Iris pigment epithelial cell (primary cell): ENCODE measurements at places on chromosomes 7 and 10.

DNA sequence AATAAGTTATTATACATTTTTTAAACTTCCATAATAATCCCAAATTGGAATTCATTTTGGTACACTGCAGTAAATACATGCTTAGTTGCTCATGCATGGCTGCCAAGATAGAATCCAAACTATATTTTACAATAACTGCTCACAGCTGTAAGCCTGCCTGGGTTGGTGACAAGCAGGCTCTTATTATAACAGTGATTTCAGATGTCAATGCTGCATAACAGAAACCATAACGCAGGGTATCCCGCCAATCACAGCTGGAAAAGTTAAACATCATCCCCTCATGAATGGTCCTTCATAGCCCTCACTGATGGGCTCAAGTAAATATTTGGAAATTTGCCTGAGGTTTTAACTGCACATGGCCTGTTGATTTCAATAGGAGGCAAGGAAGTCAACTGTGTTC, 149.8 kb downstream of the AMPH start:
- no peak for DNase-seq

DNA sequence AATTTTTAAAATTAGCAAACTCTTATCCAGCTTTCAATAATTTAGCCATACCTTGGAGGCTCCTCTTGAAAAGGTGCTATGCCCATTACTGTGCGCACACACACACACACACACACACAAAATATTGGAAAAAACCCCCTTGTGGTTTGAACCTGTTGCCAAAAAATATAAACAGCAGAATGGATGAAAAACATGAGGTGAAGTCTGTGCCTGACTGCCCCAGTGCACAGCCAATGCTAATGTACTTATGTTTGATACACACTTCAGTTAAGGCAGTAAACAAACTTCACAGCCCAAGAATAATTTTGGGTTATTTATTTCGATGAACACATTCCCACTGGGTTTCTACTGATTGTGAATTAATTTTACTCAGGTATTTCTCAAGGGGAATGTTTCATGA, 113.2 kb upstream of the SEM1 start:
- no peak for DNase-seq

- DNase-seq, result no peak
These were observed 44.8 kb downstream of the PRPF18 start for GRCh38 chr10:13631594-13631993.

DNA sequence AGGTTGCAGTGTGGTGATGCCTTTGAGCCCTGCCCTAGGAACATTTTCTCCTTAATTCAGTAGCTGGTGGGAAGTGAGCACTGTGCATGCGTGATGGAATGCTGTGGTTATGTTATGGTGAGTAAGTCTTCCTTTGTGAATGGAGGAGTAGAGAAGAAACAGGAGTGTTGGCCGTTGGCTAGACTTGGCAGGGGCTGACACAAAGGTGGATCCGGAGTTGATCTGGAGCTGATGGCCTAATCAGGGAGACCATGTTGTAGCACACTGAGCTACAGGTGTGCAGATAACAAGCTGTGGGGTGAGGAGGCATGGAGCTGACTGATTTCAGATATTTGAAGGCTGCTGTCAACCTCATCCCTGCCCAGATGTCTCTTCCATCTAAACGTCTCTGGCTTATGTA, 122.3 kb downstream of the CNNM2 start:
- peak; percentile 72 for DNase-seq

DNA sequence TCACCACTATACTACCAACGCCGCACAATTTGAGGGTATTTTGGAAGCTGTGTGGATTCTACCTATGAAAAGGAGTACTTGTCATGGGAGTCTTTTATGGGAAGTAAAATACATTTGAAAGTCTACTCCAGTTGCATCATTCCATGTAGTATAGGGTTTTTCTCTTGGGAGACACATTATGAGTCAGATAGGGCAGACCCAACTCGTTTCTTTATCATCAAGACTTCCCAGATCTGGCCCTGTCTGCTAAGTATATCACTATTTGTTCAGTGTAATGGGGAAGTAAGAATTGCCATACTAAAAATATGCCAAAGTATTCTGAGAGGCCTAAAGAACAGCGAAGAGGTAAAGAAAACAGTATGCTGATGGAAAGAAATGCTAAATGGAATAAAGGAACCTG, 144.2 kb downstream of the SPAG6 start:
- DNase-seq, result no peak
